ENCODE measurements at places on chromosomes 3 and 15. TPM values are rescaled to one million over a fixed set of nuclear protein-coding genes. Genes with fewer than 3 reads are reported as not detected.

Gene LRRC31
- total RNA-seq, result not detected

Gene SLTM
- 139 TPM for total RNA-seq

Gene POU1F1
- total RNA-seq, result not detected

GRCh38 chr15:63939531-63940130 is 105.9 kb upstream of the HERC1 start:
- DNase-seq, result peak; percentile 12
